ENCODE measurements at places on chromosomes 2 and 18.
A peak's percentile ranks its signal among the peaks of the same experiment; 100 is the strongest.

GRCh38 chr2:109382951-109383350 is 230.8 kb downstream of the SEPTIN10 start:
- DNase-seq, result peak; percentile 42

DNA sequence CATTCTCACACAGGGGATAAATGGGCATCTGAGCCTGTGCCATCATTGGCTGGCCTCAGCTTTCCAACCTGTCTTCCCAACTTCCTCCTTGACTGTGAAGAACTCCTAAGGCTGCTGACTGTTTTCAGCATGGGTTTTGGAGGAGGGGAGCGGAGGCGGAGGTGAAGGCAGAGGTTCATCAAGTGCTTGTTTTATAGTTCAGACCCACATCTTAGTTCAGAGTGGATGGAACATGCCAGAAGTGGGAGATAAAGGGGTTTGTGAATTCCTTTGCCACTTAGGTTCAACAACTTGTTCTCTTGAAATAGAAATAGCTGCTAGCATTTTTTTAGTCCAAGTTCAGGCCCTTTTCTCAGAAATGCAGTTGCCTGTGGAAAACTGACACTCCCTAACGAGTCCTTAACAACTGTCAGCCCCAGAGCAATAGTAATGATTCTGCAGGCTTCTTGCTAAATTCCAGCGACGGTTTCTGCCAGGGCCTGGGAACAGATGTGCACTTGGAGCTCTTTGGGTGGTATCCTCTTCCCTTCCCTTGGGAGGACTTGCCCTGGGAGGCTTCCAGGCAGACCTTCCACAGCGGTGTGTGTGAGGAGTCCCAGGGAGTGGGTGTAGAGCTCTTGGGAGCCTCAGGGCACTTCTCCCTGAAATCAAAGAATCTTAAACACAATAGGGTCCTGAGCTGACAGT is 30.1 kb upstream of the ITGA6 start:
- DNase-seq, result peak; percentile 14

- no peak for DNase-seq
Measured at GRCh38 chr18:51006948-51007789, 22.8 kb upstream of the SMAD4 start.

DNA sequence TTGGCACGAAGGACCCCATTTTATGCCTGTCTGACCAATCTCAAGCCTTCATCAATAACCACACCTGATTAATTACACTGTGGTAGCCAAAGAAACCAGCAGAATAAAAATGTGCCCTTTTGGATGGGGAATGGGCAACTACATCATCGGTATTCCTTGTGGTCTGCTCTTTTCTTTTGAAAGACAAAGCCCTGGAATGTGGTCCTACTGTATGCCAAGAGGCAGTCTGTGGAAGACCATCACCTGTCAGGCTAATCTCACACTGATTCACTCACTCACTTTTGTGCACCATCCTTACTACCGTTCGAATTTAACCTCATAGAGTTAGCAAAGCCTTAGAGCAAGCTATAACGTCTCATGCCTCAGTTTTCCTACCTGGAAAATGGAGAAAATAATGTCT is 275.2 kb upstream of the LRRTM1 start:
- DNase-seq, result no peak

- DNase-seq, result no peak
Measured at GRCh38 chr18:48669991-48670750, 131.3 kb downstream of the CTIF start.

- no peak for DNase-seq
Measured at GRCh38 chr18:55419947-55420664, 167.9 kb downstream of the TCF4 start.

DNA sequence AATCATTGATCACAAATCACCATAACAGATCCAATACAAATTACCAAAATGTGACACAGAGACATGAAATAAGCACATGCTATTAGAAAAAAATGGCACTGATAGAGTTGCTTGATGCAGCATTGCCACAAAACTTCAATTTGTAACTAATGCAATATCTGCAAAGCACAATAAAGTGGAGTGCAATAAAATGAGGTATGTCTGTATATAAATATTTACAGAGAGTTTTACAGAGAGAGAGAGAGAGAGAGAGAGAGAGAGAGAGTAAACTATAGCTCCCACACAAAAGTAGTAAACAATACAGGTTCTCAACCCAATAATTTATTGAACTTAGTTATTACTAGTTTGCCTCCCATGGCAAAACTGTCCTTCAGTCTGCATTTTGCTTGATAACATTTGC is 1807.0 kb downstream of the SUCLG1 start:
- DNase-seq, result no peak

DNA sequence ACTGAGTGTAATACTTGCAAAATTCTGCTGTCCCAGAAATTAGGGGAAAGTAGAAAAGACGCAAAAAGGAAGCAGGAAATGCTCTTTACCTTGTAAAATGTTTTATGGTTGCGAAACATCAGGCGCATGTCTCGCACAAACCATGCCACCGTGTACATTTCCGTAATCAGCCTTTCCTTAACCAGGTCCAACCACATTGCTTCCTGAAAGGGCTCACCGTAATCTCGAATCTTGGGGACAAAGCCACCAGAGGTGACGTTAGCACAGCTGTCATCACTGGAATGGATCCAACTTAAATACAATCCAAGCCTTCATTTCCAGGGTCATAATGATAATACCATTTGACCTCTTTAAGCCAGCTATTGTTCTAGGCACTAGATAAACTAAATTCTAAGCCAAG is 49.3 kb downstream of the SP110 start:
- DNase-seq, result no peak

- no peak for DNase-seq
Measured at GRCh38 chr2:48600204-48600813, 17.3 kb upstream of the GTF2A1L start.

- no peak for DNase-seq
Measured at GRCh38 chr2:127407661-127408003, 10.6 kb upstream of the PROC start.

GRCh38 chr2:99471654-99472599 is 17.9 kb downstream of the REV1 start:
- DNase-seq, result no peak

GRCh38 chr2:112010751-112011150 is 44.3 kb upstream of the TMEM87B start:
- no peak for DNase-seq

- DNase-seq, result no peak
Measured at GRCh38 chr2:9050122-9050809, 46.8 kb upstream of the MBOAT2 start.

GRCh38 chr2:174866421-174866820 is 102.1 kb upstream of the CHRNA1 start:
- DNase-seq, result no peak

DNA sequence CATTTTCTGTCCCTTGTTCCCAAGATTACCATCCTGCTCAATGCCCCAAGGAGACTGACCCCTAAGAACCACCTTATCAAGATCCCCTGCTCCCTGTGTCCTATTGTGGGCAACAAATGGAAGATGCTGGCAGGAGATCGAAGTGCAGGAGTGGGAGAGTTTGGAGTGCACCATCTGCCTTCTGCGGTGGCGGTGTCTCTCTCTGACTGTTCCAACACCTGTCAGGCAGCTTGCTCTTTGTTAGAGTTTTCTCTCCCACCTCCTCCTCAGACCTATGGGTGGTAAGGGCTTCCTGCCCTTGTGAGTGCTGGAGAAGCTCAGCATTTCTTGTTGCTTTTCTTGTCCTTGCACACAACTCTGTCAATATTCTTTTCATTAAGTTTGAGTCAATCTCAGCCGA is 64.1 kb upstream of the SPHKAP start:
- DNase-seq, result no peak

DNA sequence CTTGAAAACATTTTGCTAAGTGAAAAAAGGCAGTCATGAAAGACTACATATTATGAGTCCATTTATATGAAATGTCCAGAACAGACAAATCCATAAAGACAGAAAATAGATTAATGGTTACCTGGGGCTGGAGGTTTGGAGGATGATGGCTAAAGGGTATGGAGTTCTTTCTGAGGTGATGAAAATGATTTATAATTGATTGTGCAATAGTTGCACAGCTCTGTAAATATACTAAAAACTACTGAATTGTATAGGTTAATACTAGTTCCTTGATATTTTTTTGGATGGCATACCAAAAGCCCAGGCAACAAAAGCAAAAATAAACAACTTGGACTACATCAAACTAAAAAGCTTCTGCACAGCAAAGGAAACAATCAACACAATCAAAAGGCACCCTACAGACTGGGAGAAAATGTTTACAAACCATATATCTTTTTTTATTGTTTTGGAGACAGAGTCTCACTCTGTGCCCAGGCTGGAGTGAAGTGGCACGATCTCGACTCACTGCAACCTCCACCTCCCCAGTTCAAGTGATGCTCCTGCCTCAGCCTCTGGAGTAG is 21.5 kb downstream of the SOS1 start:
- no peak for DNase-seq

- DNase-seq, result no peak
Measured at GRCh38 chr2:215888680-215889079, 124.7 kb downstream of the MREG start.

GRCh38 chr2:109609352-109610024 is 4.3 kb downstream of the SEPTIN10 start:
- no peak for DNase-seq

DNA sequence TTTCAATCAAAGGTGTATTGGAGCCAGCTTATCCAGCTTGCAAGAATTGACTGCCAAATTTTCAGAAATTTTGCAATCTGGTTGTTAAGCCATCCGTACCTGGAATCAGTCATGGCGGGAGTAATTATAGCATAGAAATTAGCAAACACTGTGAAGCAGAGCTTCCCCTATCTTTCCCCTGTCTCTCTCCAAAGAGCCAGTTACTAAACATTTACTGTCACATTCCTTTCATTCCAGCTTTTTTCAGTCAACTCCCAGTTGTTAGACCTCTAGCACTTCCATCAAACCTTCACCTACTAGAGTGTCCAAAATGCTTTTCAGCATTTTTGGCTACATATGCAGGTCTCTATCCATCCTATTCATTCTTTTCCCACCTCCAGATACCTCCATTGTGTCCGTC is 137.4 kb downstream of the MC4R start:
- no peak for DNase-seq

GRCh38 chr2:45777996-45778719 is 126.7 kb downstream of the PRKCE start:
- no peak for DNase-seq

- DNase-seq, result no peak
Measured at GRCh38 chr2:94984964-94985575, 40.4 kb upstream of the MAL start.

- no peak for DNase-seq
Measured at GRCh38 chr18:62996566-62996965, 281.2 kb downstream of the PHLPP1 start.

DNA sequence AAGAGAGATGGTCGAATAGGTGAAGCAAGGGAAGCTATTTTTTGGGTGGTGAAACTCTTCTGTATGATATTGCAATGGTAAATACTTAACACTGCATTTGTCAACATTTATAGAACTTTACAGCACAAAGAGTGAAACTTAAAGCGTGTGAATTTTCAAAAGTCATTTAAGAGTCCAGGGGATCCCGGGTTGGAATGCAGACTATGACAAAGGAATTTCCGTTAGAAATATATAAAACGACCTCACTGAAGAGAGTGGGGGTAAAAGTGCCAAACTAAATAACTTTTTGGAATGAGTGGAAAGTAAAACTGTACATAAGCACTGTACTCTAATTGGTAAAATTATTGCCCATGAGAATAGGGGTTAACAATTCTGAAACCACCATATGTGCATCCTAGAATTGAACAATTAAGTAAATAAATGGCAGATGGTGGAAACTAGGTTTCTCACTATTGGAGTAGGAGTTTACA is 191.0 kb upstream of the FN1 start:
- DNase-seq, result no peak

- no peak for DNase-seq
Measured at GRCh38 chr2:190490502-190490901, 44.0 kb downstream of the NEMP2 start.

GRCh38 chr18:76379226-76380126 is 115.6 kb downstream of the ZNF516 start:
- DNase-seq, result no peak

All from AG09309 (cell line).